ENCODE measurements at places on chromosomes 6 and 20.

DNA sequence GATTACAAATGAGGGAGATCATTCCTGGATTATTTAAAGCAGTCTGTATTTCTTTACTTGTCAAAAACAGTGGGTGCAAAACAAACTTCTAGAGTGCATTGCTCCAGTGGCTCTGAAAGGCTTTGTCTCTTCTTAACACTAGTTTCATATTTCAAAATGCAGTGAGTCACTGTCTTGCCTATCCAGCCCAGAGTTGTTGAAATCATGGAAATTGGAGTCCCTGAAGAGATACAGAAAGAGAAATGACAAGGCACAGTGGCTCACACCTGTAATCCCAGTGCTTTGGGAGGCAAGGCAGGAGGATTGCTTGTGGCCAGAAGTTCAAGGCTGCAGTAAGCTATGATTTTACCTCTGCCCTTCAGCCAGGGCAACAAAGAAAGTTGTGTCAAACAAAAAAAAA is 11.3 kb downstream of the SLC2A12 start:
- DNase-seq = no peak

GRCh38 chr6:31898383-31899011 is 999 bp upstream of the EHMT2 start:
- DNase-seq = no peak

DNA sequence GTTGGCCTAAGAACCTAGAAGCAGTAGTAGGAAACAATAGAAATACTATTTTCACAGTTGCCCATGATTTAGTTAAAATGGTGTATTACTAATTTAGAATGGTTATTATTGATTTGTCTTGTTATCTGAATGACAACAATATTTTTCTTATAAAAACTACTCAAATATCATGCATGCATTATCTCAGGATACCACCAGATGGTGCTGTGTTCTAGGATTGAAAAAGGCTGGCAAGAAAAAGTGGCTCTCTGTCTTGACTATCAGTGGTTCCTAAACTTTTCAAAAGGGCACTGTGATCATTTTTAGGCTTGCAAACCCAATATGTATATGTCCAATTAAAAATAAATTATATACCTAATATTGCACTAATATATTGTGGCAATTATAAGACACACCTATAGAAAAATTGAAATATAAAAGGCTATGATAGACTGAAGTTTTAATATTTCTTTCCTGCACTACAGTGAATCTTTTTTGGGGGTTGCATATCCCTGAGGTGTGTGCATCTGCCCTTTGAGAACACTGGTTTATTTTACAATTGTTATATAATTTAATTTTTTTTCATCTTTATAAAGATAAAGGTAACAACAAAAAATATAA is 131.7 kb upstream of the MLIP start:
- peak; percentile 8 for DNase-seq

DNA sequence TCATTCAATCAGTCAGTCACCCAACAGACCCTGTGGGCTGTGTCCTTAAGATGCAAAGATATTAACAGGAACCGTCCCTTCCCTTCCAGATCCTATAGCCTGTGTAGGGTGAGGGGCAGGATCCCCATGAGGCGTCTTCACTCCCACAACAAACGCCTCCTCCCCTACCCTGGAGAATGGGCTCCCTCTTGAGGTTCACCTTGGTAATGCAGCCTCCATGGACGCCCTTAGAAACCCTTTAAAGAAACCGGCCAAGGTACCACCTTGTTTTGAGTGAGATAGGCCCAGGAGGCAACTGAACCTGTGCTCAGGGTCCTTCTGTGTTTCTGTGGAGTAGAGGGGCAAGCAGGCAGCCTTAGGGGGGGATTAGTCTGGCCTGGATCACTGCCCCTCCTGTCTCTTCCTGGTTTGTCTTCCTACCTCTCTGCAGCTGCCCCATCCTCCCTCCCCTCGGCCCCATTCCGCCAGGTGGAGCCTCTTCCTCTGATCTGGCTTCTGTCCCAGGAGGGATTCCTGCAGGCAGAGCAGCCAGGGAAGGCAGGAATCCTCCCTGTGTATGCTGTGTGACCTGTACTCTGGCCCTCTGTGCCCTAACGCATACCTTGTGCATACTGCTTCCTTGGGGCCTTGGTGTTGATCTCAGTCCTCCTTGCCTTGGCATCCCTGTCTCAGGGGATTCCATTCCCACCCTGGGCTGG is 6.6 kb upstream of the GUCA1A start:
- peak; percentile 84 for DNase-seq

Data from BE2C (cell line).